ENCODE measurements at places on chromosomes 5 and 9.
A peak's percentile ranks its signal among the peaks of the same experiment; 100 is the strongest.

GRCh38 chr9:99235926-99236634, 14.0 kb downstream of the SEC61B start:
- DNase-seq: peak; percentile 86

- DNase-seq: no peak
Measured at GRCh38 chr9:71223953-71224538, 102.6 kb upstream of the TRPM3 start.

GRCh38 chr9:129347316-129348120, 169.5 kb upstream of the IER5L start:
- DNase-seq: no peak

GRCh38 chr9:104983491-104983890, 55.5 kb upstream of the ABCA1 start:
- DNase-seq: no peak

GRCh38 chr5:56250011-56250410, 16.9 kb upstream of the ANKRD55 start:
- DNase-seq: no peak

DNA sequence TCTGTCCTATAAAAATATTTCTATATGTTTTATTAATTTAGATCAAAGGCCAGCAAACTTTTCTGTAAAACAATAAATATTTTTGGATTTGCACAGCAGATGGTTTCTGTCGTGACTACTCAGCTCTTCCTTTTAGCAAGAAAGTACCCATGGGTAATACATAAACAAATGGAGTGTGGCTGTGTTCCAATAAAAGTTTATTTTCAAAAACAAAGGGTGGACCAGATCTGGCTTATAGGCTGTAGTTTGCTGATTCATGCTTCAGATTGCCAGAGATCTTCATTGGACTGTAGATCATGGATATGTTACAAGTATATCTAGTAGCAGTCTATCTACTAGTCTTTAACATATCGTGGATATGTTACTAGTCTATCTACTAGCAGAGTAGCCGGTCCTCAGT, 590.5 kb downstream of the CSNK1G3 start:
- DNase-seq: no peak

DNA sequence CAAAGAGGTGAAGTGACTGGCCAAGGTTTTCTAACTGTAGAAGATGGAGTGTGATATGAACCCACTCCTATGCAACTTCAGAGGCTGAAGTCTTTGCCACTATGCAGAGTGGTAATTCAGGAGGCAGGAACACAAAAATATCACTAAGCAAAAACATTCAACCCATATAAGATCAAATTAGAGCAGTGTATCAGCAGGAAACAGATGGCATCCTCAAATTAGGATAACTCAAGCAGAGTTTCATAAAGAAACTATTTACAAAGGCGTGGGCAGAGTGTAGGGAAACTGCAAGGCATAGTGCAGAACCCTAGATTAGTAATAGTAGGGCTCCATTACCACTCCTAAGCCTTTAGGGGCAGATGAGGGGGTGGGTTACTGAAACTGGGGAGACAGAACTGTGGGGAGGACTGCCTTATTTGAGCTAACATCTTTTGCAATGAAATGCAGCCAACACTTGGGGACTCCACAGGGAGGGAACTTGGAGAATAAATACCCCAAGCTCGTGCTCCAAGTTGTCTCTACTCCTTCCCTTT, 72.2 kb downstream of the PTTG1 start:
- DNase-seq: no peak

DNA sequence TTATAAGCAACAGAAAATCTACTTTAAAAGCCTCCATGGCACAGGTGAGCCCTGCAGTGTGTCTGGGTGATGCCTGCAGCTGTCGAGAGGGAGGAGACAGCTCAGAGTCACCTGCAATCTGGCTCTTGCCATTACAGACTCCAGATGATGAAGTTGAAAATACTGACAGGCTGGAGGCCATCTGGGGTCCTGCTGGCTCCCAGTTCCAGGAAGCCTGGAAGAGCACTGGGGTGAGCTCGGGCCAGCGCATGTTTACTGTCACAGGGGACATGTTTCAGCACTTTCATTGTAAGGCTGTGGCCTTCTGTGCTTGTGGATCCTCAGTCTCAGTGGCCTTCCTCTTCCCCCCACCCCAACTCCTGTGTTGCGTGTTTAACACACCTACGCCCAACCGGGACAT, 28.4 kb downstream of the CEL start:
- DNase-seq: no peak
